Activated T-helper 2 cell treated with anti-CD3 and anti-CD28 coated beads, Interferon-gamma antibody, Interleukin-2, Interleukin-4, amounts not matched to agents 10 μg/mL and 5 μg/mL and 100 μg/mL, durations not matched to agents 14 hours and 24 hours and 36 hours (primary cell): ENCODE measurements at places on chromosomes 5 and 9. TPM values are rescaled to one million over a fixed set of nuclear protein-coding genes. Genes with fewer than 3 reads are reported as not detected.

GRCh38 chr9:79134654-79135053 is 437.1 kb upstream of the TLE4 start:
- H3K4me3 ChIP-seq = no peak overlapping the region
- no peaks in the 10 kb centered on the region for H3K4me1 ChIP-seq
- H3K27ac ChIP-seq = no peak overlapping the region
- H3K36me3 ChIP-seq = no peaks in the 10 kb centered on the region

GRCh38 chr5:44489759-44490158 is 100.5 kb upstream of the FGF10 start:
- H3K4me1 ChIP-seq = no peaks in the 10 kb centered on the region
- no peak overlapping the region for H3K27ac ChIP-seq
- H3K4me3 ChIP-seq = no peak overlapping the region
- H3K27me3 ChIP-seq = no peaks in the 10 kb centered on the region

DNA sequence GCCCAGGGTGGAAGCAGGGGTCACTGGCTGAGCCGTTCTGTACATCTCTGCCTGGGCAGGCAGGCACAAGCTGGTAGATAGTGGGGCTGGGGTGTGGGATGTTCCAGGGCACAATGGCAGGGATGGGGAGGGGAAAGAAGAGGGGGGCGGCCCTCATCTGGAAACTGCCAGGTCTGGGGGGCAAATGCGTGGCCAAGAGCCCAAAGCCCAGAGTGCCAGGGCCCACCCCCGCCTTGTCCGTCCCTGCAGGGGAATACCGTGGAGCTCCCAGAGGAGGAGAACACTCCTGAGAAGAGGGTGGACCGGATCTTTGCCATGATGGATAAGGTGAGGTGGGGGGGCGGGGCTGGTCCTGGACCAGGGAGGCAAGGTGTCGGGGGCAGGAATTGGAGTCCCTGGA is 42.7 kb upstream of the HMCN2 start:
- no peak overlapping the region for H3K27ac ChIP-seq
- H3K4me3 ChIP-seq = no peak overlapping the region
- H3K36me3 ChIP-seq = no peaks in the 10 kb centered on the region

GRCh38 chr5:97501286-97501964 is 318.4 kb upstream of the RIOK2 start:
- no peak for DNase-seq
- H3K27me3 ChIP-seq = no peaks in the 10 kb centered on the region
- H3K36me3 ChIP-seq = no peaks in the 10 kb centered on the region
- H3K27ac ChIP-seq = no peak overlapping the region
- H3K4me3 ChIP-seq = no peak overlapping the region
- H3K4me1 ChIP-seq = no peaks in the 10 kb centered on the region

- H3K27ac ChIP-seq = no peak overlapping the region
- no peaks in the 10 kb centered on the region for H3K27me3 ChIP-seq
- DNase-seq = no peak
- no peaks in the 10 kb centered on the region for H3K36me3 ChIP-seq
- H3K4me1 ChIP-seq = no peaks in the 10 kb centered on the region
- H3K4me3 ChIP-seq = no peak overlapping the region
Measured at GRCh38 chr5:1755321-1755949, 44.2 kb downstream of the MRPL36 start.

DNA sequence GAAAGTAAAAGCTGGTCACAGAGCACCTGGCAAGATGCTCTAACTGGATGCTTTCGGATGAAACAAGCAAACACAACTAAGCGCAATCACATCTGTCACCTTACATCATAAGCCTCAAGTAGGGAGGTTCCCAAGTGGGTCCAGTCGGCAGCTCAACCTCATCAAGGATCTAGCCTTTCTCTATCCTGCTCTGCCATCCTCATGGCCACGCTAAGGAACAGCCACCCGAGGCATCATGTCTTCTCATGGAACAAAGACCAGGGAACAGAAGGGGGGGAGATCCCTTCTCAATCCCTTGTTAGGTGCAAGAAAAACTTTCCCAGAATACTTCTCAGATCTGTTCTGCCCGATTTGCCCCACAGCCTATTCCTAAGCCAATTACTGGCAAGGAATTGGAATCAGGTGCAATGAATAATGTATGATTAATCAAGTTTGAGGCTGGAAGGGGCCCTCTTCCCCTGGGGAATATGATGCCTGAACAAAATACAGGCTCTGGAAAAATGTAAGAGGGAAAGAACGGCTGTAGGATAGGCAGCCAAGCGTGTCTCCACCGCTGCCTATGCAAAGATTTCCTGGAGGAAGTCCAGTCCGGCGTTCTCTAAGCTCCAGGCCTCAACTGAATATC is 1.3 kb upstream of the HABP4 start:
- H3K27me3 ChIP-seq = peaks cover 11% of the 10 kb centered on the region
- no peak overlapping the region for H3K4me3 ChIP-seq
- peaks cover 26% of the 10 kb centered on the region for H3K4me1 ChIP-seq

DNA sequence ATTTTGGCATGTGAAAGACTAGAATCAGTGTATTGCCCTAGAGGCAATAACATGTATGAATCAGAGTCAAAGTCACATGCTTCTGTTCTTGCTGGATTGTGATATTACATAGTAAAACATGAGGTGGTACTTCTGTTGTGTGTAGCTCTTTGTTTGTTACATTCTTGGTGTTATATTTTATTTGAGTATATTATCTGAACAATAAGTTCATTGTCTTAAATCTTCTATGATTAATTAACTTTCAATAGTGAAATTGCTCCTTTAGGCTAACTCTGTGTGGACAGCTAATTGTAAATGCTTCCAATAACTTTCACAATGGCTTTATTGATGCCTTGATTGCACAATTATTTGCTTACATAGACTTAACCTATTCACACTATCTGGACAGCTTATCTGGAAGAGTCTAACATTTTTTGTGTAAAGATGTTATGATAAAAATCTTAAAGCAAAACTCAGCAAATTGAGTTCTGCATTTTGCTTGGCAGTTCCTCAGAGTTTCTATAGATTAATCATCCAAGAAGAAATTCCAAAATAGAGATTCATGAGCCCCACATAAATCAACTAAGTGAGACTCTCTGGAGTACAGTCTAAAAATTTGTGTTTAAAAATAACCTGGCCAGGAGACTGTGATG is 239.6 kb upstream of the TUSC1 start:
- H3K4me3 ChIP-seq = no peak overlapping the region
- no peaks in the 10 kb centered on the region for H3K4me1 ChIP-seq
- no peaks in the 10 kb centered on the region for H3K27me3 ChIP-seq
- no peaks in the 10 kb centered on the region for H3K36me3 ChIP-seq

DNA sequence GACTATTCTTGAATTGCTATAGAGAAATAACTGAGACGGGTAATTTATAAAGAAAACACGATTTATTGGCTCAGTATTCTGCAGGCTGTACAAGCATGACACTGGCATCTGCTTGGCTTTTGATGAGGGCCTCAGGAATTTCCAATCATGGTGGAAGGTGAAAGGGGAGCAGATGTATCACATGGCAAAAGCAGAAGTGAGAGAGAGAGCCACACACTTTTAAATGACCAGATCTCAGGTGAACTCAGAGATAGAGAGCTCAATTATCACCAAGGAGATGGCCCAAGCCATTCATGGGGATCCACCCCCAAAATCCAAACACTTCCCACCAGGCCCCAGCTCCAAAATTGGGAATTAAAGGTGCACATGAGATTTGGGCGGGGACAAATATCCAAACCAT is 15.3 kb downstream of the GABRA1 start:
- no peak overlapping the region for H3K4me3 ChIP-seq
- no peaks in the 10 kb centered on the region for H3K36me3 ChIP-seq
- H3K4me1 ChIP-seq = no peaks in the 10 kb centered on the region
- no peaks in the 10 kb centered on the region for H3K27me3 ChIP-seq

AGXT2 gene
- total RNA-seq = not detected in 2 replicates
